ENCODE measurements at places on chromosomes 7 and 10.

- no peak overlapping the region for H3K27ac ChIP-seq
- no peaks in the 10 kb centered on the region for H3K36me3 ChIP-seq
- peaks cover 4% of the 10 kb centered on the region for H3K4me1 ChIP-seq
- no peak overlapping the region for H3K4me3 ChIP-seq
These were observed 18.0 kb downstream of the NEBL start for GRCh38 chr10:20879136-20879535.

GRCh38 chr10:120749856-120750566 is 101.2 kb upstream of the WDR11 start:
- H3K36me3 ChIP-seq = no peaks in the 10 kb centered on the region
- H3K27me3 ChIP-seq = no peaks in the 10 kb centered on the region
- peaks cover 4% of the 10 kb centered on the region for H3K4me1 ChIP-seq
- no peak overlapping the region for H3K27ac ChIP-seq

- no peak overlapping the region for H3K27ac ChIP-seq
- no peaks in the 10 kb centered on the region for H3K27me3 ChIP-seq
- no peaks in the 10 kb centered on the region for H3K36me3 ChIP-seq
- DNase-seq = no peak
These were observed 32.9 kb upstream of the CCDC71L start for GRCh38 chr7:106693677-106694353.

GRCh38 chr7:101411508-101411874 is 48.8 kb downstream of the COL26A1 start:
- H3K4me1 ChIP-seq = peaks cover 4% of the 10 kb centered on the region
- peaks cover 15% of the 10 kb centered on the region for H3K27me3 ChIP-seq
- H3K36me3 ChIP-seq = no peaks in the 10 kb centered on the region
- no peak for DNase-seq
- peak overlapping the region; percentile 30 for H3K4me3 ChIP-seq
- no peak overlapping the region for H3K27ac ChIP-seq

DNA sequence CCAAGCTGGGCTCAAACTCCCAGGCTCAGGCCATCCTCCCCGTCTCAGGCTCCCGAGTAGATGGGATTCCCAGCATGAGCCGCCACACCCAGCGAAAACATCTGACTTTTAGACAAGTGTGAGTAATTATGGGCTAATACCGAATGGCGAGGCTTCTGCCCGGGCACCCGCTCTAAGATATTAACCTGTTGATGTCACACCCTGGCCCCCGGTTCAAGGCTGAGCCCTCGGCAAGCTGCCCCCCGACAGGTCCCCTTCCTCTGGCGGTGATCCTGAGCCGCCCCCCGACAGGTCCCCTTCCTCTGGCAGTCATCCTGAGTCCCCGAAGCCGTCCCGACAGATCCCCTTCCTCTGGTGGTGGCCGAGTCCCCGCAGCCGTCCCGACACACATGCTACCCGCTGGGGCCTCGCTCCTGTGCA is 5.2 kb downstream of the PSMG3 start:
- DNase-seq = no peak
- H3K36me3 ChIP-seq = peaks cover 8% of the 10 kb centered on the region
- H3K27ac ChIP-seq = no peak overlapping the region

- H3K36me3 ChIP-seq = no peaks in the 10 kb centered on the region
- H3K4me3 ChIP-seq = no peak overlapping the region
- DNase-seq = peak; percentile 11
- H3K27ac ChIP-seq = no peak overlapping the region
These were observed 49.1 kb upstream of the CDC14C start for GRCh38 chr7:48875045-48875916.

DNA sequence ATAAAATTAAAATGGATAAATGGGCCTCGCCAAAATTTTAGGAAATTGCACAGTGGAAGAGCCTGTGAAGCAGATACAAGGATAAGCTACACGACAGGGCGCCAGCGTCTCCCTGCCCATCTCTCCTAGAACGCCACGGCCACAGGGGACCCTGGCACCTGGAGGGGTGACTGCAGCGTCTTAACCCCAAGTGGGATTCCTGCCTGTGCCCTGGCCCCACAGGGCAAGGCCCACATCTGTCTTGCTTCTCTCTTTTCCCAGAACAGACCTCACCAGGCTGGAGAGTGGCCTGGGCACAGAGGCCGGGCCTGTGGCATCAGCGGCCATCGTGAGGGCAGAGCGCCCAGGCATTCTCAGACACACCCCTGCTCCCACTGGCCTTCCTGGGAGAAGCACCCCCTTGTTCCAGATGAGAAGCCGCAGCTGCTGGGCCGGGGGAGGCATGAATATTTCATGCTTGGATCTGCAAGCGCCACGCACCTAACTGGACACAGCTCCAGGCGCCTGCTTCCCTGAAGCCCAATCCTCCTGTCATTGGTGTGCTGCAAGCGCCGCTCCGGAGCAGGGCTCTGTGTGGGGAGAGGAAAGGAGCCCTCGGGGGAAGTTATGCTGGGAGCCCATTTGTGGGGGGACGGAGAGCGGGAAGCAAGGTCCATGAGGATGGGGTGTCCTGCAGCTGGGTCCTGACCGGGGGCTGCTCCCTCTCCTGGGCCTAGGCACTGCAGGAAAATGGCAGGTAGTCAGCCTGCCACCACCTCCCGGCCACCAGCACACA is 153.5 kb downstream of the ELFN1 start:
- H3K4me1 ChIP-seq = peaks cover 26% of the 10 kb centered on the region
- no peaks in the 10 kb centered on the region for H3K27me3 ChIP-seq
- no peak for DNase-seq
- no peak overlapping the region for H3K4me3 ChIP-seq
- H3K27ac ChIP-seq = no peak overlapping the region

GRCh38 chr7:20778063-20778721 is 8.5 kb downstream of the SP8 start:
- peak; percentile 88 for DNase-seq
- H3K36me3 ChIP-seq = no peaks in the 10 kb centered on the region
- no peaks in the 10 kb centered on the region for H3K4me1 ChIP-seq
- peak overlapping the region; percentile 24 for H3K4me3 ChIP-seq
- H3K27me3 ChIP-seq = peaks cover 82% of the 10 kb centered on the region

DNA sequence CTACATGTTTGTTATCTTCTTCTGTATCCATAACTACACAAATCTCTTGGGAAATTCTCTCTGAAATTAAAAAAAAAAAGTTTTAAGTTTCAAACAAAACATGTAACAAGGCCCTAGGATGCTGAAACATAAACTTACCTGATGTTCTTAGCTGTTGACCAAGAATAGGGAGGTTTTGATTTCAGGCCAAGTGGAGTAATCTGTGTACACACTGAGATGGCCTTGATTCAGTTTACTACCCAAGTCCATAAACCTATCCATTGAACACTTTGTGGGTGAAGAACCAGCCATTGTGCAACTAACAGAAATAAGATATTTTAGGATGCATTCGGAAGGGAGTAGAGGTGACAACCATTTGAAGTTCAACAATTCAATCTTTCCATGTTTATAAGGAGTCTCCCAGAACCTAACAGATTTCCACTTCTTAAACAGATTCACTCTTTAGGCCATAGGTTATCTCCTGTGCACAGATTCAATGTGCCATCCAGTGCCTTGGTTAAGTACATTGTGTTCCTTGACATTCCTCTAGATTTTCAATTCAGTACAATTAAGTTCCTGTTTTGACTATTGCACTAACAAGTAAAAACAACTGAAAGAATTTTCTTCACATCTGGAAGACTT is 143.1 kb downstream of the CRPPA start:
- no peak overlapping the region for H3K27ac ChIP-seq
- DNase-seq = no peak
- H3K4me1 ChIP-seq = no peaks in the 10 kb centered on the region
- H3K27me3 ChIP-seq = no peaks in the 10 kb centered on the region
- H3K4me3 ChIP-seq = no peak overlapping the region

GRCh38 chr7:50534690-50535290 is 30.4 kb downstream of the DDC start:
- peaks cover 8% of the 10 kb centered on the region for H3K4me1 ChIP-seq
- peak overlapping the region; percentile 99 for H3K27ac ChIP-seq
- H3K36me3 ChIP-seq = peaks cover 5% of the 10 kb centered on the region
- no peak overlapping the region for H3K4me3 ChIP-seq

GRCh38 chr10:14820010-14820774 is 17.6 kb downstream of the CDNF start:
- H3K36me3 ChIP-seq = no peaks in the 10 kb centered on the region
- H3K4me1 ChIP-seq = no peaks in the 10 kb centered on the region
- no peak overlapping the region for H3K4me3 ChIP-seq
- H3K27me3 ChIP-seq = no peaks in the 10 kb centered on the region

DNA sequence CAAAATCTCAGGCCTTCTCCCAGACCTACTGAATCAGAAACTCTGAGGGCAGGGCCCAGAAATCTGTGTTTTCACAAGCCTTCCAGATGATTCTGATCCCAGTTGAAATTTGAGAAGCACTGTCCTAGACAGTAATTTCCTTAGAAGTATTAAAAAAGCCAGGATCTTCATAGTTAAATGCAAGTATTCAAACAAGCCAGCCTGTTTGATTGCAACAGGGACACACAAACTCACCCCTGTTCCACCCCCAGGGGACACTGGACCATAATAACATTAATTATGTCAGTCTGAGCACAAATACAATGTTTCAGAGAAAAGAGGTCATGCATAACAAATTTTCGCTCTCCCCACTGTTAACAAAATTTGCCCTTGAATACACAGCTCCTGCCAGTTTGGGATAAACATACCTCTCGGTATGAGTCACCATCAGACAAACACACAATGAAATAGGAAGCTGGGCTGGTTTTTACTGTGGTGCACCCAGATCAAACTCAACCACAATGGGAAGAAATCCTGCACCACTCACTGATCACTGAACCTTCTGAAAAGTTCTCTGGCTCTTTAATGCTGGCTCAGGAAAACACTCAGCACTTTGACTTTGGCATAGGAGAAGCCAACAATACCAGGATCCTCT is 34.3 kb downstream of the ABLIM1 start:
- H3K27ac ChIP-seq = peak overlapping the region; percentile 78
- no peaks in the 10 kb centered on the region for H3K36me3 ChIP-seq
- no peak overlapping the region for H3K4me3 ChIP-seq
- no peaks in the 10 kb centered on the region for H3K27me3 ChIP-seq
- DNase-seq = no peak
- peaks cover 8% of the 10 kb centered on the region for H3K4me1 ChIP-seq

DNA sequence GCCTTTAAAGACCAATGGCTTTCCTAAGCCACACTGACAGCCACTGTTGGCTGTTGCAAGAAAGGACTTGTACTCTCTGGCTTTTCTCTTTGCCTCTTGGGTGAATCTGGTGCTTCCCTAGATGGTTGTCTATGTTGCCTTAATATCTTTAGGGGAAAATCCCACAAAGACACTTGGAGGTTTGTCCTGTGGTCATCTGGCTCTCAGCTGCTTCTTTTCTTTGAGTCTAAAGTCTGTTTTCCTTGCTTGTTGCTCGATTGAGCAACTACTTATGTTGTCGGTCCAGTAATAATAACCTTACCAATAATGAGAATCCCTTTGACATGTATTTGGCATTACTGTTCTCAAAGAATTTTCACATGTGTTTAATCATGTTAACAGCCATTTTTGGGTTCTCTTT is 537.6 kb downstream of the LRMDA start:
- H3K4me1 ChIP-seq = no peaks in the 10 kb centered on the region
- H3K27me3 ChIP-seq = no peaks in the 10 kb centered on the region
- H3K36me3 ChIP-seq = no peaks in the 10 kb centered on the region
- no peak overlapping the region for H3K27ac ChIP-seq

DNA sequence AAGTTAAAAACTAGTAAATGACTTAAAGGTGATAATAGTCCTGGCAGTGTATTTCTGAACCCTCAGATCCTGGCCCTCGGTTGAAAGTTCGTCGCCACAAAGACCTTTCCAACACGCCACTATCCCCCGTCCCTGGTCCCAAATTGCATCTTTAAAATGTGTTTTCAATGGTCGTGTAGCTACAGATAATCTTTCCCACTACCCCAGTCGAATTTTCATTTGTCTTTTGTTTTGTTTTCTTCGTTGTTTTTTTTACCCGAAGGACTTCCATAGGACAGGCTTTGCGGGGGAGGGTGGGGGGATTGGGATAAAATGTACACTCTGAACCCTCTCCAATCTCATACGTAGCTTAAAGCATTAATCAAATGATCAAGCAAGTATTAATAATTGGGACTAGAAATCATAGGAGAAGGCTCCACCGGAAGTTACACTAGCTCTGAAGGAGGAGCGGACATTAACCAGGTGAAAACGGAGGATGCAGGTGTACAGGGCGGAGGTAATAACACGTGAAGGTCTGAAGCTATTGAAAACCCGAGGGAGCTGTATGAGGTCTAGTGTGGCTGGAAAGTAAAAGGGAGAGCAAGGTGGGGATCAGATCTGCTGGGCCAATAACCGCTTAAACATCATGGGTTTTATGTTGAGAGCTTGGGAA is 32.8 kb upstream of the PHF14 start:
- H3K4me3 ChIP-seq = peak overlapping the region; percentile 91
- 0 out of 2 replicates have a peak, but pooled peaks cover 4% of the 10 kb centered on the region for H3K4me1 ChIP-seq
- peak overlapping the region; percentile 95 for H3K27ac ChIP-seq
- DNase-seq = peak; percentile 48

DNA sequence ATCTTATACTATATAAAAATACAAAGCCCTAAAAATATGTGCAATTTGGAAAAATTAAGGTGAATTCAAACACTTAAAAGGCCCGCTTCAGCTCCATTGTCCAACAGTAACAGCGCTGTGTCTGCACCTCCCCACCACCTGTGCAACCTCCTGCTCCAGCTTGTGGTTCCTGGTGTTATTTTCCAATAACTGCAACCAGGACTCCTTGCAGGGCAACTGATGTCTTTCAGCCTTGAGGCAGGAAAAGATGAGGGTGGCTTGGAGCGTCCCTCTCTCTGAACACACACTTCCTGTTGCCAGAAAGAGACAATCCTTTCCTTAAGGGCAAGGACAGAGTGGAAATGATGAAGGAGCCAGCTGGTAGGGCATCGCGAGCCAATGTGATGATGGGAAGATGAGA is 336.0 kb downstream of the GLRX3 start:
- no peaks in the 10 kb centered on the region for H3K36me3 ChIP-seq
- no peak overlapping the region for H3K4me3 ChIP-seq
- H3K27me3 ChIP-seq = no peaks in the 10 kb centered on the region
- DNase-seq = no peak

GRCh38 chr10:84613336-84614021 is 285.1 kb downstream of the CCSER2 start:
- H3K4me3 ChIP-seq = peak overlapping the region; percentile 43
- H3K27me3 ChIP-seq = no peaks in the 10 kb centered on the region
- peak; percentile 63 for DNase-seq
- no peaks in the 10 kb centered on the region for H3K4me1 ChIP-seq
